ENCODE measurements at places on chromosomes 6 and 20.

DNA sequence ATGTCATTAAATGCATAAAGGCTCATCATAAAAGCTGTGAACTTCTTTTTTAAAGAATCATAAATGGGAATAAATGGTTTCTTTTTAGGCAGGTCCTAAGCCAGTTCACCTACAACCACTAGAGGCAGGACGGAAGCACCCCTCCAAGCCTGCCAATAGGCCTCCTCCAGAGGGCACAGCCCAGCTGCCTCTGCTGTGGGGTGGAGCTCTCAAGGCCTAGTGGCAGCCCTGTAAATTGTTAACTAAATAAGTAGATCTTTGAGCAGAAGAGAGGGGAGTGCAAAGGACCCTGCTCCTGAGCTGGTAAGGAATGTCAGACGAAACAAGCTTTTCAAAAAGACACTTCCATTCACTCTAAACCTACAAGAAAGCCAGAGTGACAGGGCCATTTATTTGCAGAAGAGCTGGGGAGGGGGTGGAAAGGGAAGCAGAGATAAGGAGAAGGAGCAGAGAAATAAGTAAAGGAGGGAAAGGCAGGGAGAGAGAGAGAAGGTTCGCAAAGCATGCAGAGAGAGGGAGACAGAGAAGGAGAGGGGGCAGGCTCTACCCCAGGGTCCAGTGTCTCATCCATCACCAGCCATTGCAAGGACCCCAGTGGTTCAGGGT is 18.0 kb upstream of the MAFB start:
- no peak for DNase-seq

GRCh38 chr6:11467364-11467763 is 70.2 kb upstream of the TMEM170B start:
- DNase-seq = no peak

DNA sequence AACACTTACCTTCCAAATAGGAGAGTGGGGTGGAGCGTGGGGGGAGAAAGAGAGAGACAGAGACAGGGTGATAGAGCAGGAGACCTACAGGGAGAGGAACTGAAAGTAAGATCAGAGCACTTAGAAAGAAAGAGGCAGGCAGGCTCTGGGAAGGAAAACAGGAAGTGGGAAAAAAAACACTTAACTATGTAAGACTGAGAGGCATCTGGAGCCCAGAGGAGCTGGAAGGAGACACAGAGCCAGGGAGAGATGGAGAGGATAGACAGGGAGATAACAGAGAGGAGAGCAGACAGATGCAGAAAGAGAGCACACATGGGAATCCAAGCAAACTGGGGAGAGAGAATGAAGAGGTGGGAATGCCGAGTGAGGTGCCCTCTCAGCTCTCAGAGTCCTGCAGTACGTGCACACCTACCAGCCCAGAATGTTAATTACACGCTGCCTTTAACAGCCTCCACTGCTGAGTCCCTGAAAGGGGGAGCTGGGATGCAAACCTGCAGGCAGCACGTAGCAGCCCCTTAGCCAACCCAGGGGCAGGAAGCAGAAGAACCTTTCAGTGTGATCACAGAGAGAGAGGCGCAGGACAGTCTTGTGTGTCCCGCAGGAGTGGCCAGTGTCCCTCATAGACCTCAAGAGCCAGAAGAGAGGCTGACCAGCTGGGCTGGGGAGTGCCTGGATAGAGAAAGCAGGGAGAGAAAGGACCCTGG is 132.7 kb upstream of the LRFN2 start:
- DNase-seq = no peak

GRCh38 chr6:48933136-48933535 is 529.9 kb downstream of the MMUT start:
- no peak for DNase-seq

- DNase-seq = no peak
These were observed 13.8 kb upstream of the SIRT5 start for GRCh38 chr6:13560651-13561044.

- no peak for DNase-seq
These were observed 49.2 kb upstream of the CST5 start for GRCh38 chr20:23928788-23929187.

GRCh38 chr6:52087498-52087999 is at the start of gene PKHD1:
Gene PKHD1, minus strand, starts transcription at chr6:52087613. Its CDS starts 2,680 bp downstream, at chr6:52084933.
- DNase-seq = no peak

GRCh38 chr6:35183935-35184334 is 29.8 kb upstream of the SCUBE3 start:
- no peak for DNase-seq

- DNase-seq = no peak
These were observed 46.9 kb downstream of the GJA10 start for GRCh38 chr6:89941031-89941762.

- DNase-seq = no peak
These were observed 341.2 kb downstream of the SAMD5 start for GRCh38 chr6:147849401-147850330.

- DNase-seq = no peak
These were observed 509.9 kb upstream of the POU3F2 start for GRCh38 chr6:98324446-98324845.

GRCh38 chr20:52142757-52143156 is 48.8 kb downstream of the ZFP64 start:
- DNase-seq = no peak

DNA sequence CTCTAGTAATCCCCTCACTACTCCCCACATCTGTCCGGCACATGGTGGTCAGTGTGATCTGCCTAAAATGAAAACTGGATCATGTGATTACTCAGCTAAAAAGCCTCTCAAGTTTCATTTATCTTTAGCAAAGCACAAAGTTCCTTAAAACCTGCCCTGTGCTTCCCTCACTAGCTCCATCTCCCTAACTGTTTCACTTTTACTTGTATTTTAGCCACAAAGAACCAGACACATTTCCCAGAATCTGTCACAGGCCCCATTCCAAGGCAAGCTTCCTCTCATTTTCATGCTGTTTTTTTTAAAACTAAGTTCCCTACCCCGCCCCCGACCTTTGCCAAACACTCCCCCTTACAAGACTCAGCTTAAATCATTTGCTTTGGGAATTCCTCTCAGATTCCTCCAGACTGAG is 8.9 kb upstream of the IGF2R start:
- DNase-seq = no peak

DNA sequence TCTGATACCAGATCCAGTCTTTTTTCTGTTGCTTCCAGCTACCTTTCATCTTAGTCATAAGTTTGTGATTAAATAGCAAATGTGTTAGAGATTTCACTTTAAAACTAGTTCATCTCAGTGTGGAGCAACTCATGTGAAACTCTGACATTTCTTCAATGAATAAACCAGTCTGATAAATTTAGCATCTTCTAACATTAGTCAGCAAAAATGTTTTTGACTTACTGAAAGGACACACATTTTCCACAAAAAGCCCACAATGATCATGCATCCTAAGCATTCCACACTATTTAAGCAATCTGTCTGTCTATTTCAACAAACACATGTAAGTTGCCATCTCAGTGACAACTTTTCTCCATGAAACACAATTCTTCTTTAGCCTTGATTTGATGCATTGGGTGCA is 222.2 kb upstream of the SLC35B3 start:
- no peak for DNase-seq

DNA sequence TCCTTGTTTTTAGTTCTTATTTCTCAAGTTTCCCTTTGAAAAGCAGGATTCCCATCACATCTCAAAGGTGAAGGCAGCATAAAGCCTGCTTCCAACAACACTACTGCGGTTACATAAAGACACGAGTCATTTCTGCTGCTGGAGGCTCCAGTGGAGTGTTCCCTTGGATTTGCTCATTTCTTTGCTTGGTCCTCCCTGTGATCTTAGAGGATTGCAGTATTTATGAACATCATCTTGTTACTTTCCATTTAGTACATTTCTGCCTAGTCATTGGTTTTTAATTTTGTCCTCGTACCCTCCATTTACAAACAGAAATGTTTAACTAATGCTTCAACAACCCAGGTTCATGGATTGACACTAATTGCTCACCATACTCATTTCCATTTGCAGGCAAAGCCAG is 298.8 kb downstream of the ZNF217 start:
- DNase-seq = no peak

GRCh38 chr6:124432620-124433019 is 529.6 kb upstream of the RNF217 start:
- DNase-seq = no peak

DNA sequence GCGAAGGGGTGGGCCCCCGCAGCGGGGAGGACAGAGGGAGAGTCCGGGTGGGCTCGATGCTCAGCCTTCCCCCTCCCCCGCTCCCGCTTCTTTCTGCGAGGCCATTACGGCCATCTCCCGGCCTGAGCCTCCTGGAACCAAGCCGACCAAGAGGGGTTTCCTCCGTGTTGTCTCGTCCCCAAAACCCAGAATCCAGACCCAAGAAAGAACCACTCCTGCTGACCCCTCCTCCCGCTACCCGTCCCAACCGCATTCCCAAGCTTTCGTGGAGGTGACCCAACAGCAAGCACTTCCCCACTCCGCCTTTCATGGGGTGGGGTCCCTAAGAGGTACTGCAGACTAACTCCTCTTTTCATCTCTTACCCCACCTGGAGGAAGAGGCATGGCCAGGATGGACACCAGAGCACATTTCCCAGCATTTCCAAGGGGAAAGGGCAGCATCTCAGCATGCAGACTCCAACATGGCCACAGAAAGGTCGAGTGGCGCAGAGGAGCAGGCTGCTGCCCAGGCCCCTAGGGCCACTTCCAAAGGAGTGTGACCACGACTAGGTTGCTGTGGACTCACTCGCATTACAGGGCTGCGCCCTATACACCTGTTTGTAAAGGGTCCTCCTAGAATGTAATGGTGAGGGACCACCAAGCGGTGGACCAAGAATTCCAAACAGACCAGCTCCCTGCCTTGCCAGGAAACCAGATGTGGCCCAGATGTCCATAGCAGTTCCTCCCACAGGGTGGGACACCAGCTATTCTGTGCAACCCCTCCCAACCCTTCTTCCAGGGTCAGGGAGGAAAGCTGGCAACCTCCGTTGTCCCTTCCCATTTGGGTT is 53.4 kb downstream of the MRPL14 start:
- DNase-seq = no peak

DNA sequence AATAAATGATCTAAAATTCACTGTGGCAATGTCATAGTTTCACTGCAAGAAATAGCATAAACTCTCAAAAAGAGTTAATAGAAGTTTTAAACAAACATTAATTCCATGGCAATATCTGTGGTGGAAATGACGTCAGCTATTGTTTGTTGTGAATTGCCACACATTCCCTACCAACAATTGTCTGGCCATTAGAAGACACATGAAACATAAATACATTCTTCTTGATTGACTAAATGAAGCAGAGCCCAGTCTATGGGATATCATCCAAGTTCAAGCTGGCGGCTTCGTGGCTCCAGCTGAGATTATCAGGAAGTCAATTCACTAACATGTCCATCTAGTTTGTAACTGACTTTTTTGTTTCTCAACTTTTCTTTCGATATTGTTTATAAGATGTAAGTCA is 369.0 kb downstream of the ARHGAP18 start:
- no peak for DNase-seq

- no peak for DNase-seq
These were observed 142.8 kb upstream of the PTPRK start for GRCh38 chr6:128663238-128663637.

GRCh38 chr6:152338335-152339125 is 298.6 kb downstream of the SYNE1 start:
- DNase-seq = no peak

- DNase-seq = no peak
These were observed 88.1 kb downstream of the YTHDF1 start for GRCh38 chr20:63127700-63128364.

GRCh38 chr20:62608218-62608565 is 34.1 kb upstream of the SLCO4A1 start:
- no peak for DNase-seq

DNA sequence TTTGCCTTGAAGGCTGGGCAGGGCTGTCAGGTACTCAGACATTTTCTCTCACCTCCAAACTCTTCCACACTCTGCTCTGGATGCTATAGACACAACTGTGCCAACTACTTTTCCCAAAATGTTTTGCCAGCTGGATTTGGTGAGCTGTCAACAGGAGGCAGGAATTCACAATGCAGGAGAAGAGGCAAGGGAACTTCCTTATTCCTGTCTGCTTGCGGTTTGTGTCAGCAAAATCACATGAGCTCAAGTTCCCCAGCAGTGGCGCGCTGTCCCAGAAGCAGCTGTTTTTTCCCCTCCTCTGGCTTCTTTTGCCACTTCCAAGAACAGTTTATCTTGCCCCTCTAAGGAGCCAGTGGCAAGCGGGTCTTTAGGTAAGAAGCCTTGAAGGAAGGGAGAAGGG is 608.2 kb downstream of the PRKN start:
- DNase-seq = peak; percentile 4
